ENCODE measurements at places on chromosomes 16 and 17.

- DNase-seq = no peak
These were observed 64.9 kb downstream of the ARHGAP17 start for GRCh38 chr16:24950275-24950674.

DNA sequence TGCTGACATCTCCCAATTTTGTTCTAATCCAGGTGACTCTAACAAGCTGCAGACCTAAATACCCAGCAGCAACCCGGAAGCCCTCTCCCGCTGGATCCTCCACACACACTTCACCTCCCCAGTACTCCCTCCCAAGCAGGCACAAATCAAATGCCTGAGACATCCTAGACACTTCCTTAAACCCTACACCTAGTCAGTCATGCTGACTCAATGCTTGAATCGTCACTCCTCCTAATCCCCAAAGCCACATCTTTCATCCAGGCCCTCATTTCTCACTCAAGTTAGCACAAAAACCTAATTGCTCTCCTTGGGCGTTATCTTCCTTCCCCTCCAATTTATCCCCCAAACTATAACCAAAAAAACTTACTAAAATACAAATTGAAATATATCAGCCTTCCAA, 32.7 kb downstream of the CMC2 start:
- DNase-seq = no peak

DNA sequence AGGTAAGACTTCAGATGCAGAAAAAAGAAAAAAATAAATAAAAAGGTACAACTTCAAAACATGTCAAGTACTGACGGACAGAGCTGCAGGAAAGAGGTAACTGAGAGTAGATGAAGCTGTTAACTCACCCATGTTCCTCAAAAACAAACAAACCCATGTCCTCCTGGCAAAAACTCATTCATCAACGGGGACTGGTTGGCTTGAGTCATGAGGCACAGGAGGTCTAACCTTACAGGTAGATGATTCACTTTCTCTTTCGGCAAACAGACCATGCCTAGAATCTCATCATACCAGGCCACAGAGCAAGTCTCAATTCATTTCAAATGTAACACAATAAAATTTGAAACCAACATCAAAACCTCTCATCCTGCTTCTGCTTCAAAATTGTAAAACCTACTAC, 12.3 kb upstream of the FASN start:
- no peak for DNase-seq

DNA sequence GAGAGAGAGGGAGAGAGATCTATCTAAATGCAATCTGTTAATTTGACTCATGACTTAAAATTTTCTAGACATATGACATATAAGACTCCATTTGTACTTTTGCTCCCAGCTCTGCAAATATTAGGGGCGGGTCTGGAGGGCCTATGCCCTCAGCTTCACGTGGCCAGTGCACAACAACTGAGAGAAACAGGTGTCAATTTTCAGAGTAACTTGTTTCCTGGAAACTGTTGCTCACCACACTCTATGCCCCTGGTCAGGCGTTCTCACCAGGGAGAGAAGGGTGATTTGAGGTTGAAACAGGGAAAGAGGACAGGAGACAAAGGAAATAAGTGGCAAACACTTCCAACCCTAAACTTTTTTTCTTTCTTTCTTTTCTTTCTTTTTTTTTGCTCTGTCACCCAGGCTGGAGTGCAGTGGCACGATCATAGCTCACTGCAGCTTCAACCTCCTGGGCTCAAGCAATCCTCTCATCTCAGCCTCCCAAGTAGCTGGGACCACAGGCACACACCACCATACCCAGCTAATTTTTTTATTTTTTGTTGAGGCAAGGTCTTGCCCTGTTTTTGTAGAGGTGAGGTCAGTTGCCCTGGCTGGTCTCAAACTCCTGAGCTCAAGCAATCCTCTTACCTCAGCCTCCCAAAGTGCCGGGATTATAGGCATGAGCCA, 270.0 kb downstream of the SLC39A11 start:
- DNase-seq = no peak

DNA sequence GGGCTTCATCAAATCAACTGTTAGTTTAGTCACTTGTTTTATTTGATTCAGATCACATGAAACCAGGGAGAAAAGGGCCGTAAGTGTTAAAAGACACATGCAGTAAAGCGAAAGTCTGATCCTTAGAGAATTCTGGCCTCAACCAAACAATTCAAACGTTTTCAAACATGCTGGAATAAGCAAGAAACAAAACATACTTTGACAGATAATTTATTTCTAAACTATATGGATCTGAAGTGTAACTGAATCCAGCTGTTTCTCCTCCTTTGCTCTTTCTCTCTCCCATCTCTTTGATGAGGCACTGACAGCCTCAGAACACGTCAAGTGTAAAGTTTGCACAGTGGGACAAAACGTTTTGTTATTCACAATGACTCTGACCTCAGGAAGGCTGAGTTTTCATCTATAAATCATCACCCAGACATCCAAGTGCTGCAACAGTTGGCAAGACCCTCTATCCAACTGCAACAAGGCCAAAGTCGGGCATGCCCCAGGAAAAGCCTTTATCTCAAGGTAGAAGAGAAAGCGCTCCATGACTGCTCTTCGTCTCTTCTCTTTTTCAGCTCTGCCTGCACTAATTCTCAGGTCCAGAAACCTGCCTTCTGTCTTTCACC, 267.1 kb upstream of the MYOCD start:
- DNase-seq = no peak

DNA sequence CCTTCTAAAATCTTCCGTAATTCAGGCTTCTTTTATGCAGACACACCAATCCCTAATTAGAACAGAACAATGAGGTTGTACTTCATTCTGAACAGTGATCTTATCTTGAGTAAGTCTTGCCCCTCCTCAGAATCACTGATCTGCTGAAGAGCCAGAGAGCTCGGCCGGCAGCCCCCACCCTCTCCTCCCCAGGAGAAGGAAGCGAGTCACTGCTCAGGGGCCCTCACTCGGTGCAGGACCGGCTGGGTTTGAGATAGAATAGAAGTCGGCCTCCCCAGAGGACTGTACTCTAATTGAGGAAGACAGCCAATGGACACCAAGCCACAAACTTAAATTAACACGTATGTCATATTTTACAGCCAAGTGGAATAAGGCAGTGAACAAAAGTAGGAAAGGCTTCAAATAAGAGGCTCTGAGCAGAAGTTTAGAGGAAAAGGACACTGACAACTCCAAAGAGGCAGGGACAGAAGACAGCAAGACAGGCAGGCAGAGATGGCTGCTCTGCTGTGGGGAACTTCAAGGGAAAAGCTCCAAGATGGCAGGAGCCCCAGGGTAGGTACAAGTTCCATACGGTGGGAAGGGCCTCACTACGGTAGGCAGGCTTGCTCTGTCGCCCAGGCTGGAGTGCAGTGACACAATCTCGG, 18.6 kb downstream of the CREBBP start:
- DNase-seq = no peak

DNA sequence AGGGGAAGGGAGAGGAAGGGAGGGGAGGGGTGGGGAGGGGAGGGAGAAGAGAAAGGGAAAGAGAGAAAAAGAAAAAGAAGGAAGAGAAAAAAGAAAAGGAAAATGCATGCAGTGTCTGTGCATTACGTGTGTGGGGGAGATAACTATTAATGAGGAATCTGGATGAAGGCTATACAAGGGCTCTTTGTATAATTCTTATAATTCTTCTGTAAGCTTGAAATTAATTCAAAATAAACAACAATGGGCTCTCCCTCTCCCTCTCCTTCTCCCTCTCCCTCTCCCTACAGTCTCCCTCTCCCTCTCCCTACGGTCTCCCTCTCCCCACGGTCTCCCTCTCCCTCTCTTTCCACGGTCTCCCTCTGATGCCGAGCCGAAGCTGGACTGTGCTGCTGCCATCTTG, 143.4 kb downstream of the VPS53 start:
- DNase-seq = no peak

GRCh38 chr17:32943206-32943605, 15.3 kb downstream of the TMEM98 start:
- DNase-seq = no peak

DNA sequence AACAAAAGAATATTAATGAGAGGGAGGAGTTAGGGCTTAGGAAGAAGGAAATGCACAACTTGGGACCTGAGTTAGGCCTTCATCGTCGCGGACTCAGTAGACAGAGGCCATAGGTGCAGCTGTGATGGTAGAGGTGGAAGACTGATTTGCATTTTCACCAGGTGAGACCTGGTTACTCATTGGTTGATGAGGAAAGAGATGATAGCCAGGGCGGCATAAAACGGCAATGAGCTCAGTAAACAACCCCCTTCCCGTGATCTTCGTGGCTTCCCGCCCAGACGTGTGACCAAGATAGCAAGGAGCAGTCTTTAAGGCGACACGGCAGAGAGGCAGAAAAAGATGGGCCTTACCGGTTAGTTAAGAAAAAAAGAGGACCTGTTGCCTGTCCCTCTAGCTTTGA, at the start of gene TMC5:
Gene TMC5 (plus strand): TSS at position 244 of the 400 bp plus-strand sequence. CDS start 22,156 bp downstream, outside the sequence.
- no peak for DNase-seq

DNA sequence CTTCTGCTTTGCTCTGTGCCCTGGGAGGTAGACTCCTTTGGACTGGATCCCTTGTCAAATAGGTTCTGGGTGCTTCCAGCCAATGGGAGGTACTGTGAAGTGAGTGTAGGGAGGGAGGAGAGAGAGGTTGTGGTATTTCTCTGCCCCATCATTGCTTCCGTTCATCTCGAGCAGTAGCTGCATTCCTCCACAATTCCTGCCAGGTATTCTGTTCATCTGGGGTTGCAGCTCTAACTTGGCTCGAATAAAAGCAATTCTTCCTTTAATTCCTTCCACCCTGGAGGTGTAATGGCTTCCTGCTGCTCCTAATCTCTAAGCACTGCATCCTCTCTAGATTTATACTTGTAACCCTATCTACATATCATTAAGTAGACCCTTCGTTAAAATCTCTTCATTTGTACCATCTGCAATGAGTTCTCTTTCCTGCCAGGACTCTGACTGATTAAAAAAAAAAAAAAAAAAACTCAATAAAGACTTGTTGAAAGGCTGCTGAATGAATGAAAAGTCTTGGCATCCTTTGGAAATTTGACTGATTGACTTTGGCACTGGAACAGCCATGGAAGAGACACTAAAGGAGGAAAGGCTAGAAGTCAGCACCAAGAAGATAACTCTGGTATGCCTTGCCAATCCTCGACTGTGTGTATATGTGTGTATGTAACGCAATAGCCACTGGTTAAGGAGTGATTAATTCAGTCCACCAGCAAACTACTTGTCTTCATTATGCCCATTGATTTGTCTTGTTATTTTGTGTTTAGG, 616.9 kb upstream of the SOX9 start:
- no peak for DNase-seq

DNA sequence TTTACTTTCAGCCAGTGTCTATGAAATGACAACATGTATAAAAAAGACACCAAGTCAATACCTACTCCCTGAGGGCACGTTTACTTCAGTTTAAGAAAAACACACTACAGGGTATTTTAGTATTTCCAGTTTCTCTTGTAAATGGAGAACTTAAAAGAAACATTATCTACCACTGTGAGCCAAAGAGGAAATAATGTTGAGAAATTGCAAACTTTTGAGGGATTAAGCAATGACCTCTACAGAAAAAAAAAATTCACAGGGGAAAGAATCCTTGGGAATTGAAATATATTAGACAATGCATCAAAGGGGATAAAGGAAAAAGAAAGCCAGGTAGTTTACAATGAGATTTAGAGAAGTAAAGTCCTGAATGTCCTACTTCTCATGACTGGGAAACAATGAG, 126.0 kb downstream of the KCNJ2 start:
- DNase-seq = no peak

- no peak for DNase-seq
These were observed 28.3 kb upstream of the ST6GALNAC1 start for GRCh38 chr17:76671912-76672262.

DNA sequence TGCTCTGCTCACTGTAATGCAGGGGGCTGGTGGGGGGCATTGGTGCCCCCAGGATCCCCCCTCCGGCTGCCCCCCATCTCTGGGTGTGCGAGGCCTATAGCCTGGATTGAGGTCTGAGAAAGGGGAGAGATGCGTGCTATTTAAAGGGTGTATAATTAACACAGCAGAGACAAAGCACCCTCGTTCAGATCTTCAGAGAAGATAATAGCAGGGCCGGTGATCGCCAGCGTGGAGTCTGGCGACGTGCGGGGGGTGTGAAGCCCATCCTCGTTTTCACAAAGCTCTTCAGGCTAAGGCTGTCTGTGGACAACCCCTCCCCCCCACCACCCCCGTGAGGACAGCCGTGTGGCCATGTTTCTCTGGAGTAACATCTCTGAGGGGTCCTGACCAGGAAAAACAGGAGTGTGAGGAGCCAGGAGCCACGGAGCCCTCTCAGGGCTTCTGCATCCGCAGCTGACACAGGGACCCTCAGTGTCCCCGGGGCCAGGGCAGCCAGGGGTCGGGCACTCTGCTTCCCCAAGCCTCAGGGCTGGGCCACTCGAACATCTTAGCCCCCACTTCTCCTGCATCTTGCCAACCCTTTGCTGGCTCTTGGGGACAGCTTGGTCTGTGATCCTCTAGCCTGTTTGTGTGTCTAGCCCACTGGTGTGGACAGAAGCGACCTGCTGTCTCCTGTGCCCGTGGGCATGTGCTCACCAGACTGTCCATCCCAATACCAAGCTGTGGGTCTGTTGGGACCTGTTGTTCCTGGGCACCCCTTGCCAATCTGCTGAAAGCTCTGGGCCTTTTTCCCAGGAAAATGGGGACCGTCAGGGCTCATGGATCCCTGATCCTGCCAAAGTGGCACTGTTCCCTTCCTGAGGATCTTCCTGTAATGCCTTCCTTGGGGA, 58.9 kb downstream of the BAIAP2 start:
- DNase-seq = no peak

GRCh38 chr16:81649561-81650184, 129.4 kb upstream of the PLCG2 start:
- no peak for DNase-seq

DNA sequence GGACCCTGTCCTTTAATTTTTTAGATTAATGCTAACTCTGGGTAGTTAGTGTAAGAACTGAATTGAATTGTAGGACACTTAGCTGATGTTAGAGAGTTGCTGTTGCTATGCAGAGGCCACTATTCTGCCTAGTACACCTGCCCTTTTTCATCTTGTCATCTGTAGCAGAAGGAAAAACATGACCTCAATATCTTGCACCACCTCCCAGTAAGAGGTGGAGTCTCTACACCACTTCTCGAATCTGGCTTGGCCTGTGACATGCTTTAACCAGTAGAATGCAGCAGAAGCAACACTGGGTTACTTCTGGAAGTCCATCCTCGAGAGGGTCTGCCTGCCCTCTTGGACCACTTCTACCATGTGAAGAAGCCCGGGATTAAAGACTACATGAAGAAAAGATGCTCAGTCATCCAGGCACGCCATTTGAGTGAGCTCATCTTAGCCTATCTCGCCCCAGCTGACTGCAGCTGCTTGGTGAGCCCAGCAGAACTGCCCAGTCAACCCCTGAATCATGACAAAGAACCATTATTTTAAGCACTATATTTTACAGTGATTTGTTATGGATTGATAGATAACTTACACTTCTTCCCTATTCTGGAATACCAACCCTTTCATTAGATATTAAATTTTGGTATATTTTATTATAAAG, 153.5 kb downstream of the MYO1D start:
- DNase-seq = peak; percentile 52

Measured in Ammon's horn (tissue), 1 donor.